ENCODE measurements at places on chromosomes 1 and 21. TPM values are rescaled to one million over a fixed set of nuclear protein-coding genes. Genes with fewer than 3 reads are reported as not detected.

DNA sequence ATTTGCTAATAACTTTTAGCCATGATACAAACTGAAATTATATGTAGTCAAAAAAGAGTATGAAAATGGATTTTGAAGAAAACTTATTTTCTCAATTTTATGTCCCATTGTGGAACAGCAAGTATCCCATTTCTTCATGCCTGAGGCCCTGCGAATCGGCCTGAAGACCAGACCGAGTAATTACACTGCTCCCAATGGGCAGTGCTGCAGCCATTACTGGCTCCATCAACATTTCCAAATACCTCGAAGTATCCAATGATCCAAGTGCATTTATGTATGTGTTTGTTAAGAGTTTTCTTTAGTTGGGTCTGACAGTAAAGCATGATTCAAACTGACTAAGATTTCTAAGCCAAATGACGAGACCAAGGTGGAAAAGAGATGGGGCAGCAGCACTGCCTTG is 44.4 kb downstream of the HSF2BP start:
- no peak overlapping the region for H3K4me3 ChIP-seq
- H3K4me1 ChIP-seq = no peaks in the 10 kb centered on the region
- no peaks in the 10 kb centered on the region for H3K36me3 ChIP-seq
- no peak for DNase-seq

GRCh38 chr1:234466945-234467344 is 12.0 kb downstream of the TARBP1 start:
- H3K4me3 ChIP-seq = no peak overlapping the region
- H3K36me3 ChIP-seq = peaks cover 69% of the 10 kb centered on the region
- no peaks in the 10 kb centered on the region for H3K27me3 ChIP-seq
- no peak for DNase-seq
- H3K4me1 ChIP-seq = no peaks in the 10 kb centered on the region

DNA sequence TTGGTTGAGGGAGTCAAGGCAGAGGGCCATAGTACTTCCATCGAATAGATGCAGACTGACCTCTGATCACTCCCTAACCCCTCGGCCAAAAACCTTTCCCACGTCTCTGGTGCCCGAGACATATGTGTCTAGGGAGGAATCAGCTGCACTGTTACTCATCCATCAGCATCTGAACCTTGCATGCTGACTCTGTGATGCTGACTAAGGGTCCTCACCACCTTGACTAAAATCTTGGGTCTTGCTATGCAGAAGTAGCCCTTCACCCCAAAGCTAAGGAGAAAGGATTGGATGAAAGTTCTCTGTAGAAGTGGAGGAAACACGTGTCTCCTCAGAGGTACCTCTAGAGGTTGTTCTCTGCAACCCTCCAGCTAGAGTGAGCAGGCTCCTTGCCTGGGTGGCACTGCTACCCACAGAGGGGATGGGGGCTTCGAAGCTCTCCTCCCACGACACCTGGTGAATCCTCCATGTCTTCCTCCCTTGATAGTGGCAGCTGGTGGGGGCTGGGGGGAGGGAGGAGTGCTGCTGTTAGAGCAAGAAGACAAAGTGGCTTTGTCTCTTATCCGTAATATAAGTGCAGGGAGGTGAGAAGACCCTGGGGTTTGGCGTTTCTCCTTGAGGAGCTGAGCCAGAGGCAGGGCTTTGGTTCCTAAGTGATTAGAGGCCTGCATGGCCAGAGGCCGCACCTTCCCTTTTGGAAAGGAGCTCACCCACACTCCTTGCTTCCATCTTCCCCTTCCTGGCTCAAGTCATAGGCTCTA is 45.1 kb downstream of the ATP2B4 start:
- no peak for DNase-seq
- H3K4me1 ChIP-seq = peaks cover 74% of the 10 kb centered on the region
- H3K27ac ChIP-seq = no peak overlapping the region
- no peaks in the 10 kb centered on the region for H3K27me3 ChIP-seq
- H3K4me3 ChIP-seq = no peak overlapping the region
- no peaks in the 10 kb centered on the region for H3K36me3 ChIP-seq

- H3K27ac ChIP-seq = no peak overlapping the region
- no peaks in the 10 kb centered on the region for H3K27me3 ChIP-seq
- peaks cover 18% of the 10 kb centered on the region for H3K4me1 ChIP-seq
- no peak overlapping the region for H3K4me3 ChIP-seq
- peaks cover 21% of the 10 kb centered on the region for H3K36me3 ChIP-seq
These were observed 42.1 kb downstream of the KIAA1614 start for GRCh38 chr1:180954801-180955165.

DNA sequence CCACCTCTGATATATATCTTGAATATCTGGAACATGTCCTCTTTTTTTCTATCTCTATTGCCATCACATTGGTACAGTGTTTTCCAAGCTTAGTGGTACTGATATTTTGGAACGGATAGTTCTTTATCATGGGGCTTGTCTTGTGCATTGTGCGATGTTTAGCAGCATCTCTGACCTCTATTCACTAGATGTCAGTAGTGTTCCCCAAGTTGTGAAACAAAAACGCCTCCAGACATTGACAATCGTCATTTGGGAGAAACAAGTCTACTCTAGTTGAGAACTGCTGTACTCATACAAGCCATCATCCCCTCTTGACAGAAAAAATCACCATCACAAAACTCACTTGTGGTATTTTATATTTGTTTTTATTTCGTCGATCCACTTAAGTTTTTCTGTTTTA is 79.7 kb upstream of the CHODL start:
- no peaks in the 10 kb centered on the region for H3K36me3 ChIP-seq
- H3K4me1 ChIP-seq = no peaks in the 10 kb centered on the region
- DNase-seq = no peak
- no peak overlapping the region for H3K27ac ChIP-seq

- peak overlapping the region; percentile 100 for H3K27ac ChIP-seq
- no peaks in the 10 kb centered on the region for H3K36me3 ChIP-seq
- no peak for DNase-seq
- peaks cover 71% of the 10 kb centered on the region for H3K4me1 ChIP-seq
- peak overlapping the region; percentile 74 for H3K4me3 ChIP-seq
These were observed 81.6 kb upstream of the AK4 start for GRCh38 chr1:65066419-65066765.

DNA sequence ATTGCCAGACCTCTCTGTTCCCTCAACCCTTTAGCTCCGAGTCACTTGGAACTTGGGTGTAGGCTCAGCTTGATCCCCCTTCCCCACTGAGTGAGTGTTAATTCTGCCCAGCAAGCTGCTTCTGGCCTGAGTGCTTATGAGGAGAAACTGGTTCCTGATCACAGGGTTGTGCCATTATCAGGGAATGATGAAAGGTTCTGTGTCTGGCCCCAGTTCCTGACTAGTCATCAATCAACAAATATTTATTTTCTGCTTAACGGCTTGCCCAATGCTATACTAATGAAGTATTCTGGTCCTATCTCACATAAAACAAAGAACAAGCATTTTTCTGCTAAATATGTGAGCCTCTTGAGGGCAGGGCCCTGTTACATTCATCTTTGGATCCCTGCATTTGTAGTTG is 20.8 kb downstream of the CC2D1B start:
- peaks cover 17% of the 10 kb centered on the region for H3K36me3 ChIP-seq
- H3K4me3 ChIP-seq = no peak overlapping the region
- H3K27me3 ChIP-seq = no peaks in the 10 kb centered on the region
- no peak for DNase-seq

DNA sequence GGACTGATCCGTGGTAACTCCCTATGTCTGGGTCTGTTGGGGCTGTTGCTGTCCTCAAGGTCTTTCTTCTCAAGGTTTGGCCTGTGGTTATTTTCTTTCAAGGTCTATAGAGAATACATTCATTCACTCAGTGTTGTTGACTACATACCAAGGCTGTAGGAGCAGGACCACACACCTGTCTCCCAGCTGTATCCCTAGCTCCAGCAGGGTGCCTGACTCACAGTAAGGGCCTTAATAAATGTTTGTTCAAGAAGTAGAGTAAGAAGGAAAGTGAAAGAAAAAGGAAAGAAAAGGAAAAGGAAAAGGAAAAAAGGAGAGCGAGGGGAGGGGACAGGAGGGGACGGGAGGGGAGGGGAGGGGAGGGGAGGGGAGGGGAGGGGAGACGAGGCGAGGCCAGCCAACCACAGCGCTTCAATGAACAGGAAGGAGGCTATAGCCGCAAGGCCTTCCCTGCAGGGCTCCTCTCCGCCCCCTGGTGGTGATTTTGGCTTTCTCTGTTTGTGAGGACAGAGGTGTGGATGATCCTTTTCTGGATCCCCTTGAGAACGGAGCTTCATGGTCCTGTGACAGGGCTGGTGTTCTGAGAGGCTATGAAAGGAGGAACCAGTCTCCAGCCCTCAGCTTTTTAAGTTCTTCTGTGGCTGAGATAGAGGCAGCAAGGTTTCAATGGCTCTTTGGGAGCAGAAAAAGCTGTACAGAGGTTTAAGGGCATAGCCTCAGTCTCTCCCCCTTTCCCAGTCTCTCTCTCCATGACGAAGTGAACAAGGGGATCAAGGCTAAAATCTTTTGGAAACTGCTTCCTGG is 30.6 kb upstream of the LCE5A start:
- no peak overlapping the region for H3K4me3 ChIP-seq
- no peaks in the 10 kb centered on the region for H3K36me3 ChIP-seq
- no peak overlapping the region for H3K27ac ChIP-seq
- H3K27me3 ChIP-seq = no peaks in the 10 kb centered on the region
- no peak for DNase-seq

DNA sequence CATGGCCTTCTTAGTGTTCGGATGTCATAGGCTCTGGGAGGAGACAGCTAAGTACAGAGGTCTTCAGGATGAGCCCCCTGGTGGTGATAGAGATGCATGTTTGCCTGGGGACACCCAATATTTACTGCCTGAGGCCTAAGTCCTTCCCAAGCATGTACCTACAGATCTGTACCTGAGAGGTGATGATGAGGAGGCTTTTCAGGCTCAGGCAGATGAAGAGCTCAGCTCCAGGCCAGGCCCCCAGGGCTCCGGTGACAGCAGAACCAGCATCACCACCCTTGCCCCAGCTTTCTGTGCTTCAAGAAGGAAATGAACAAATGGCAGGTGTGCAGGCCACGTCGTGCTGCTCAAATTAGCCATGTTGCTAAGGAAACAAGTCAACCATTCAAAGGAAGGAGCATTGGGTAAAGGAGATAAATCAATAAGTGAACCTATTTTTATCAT is 21.1 kb downstream of the CACNA1E start:
- no peaks in the 10 kb centered on the region for H3K36me3 ChIP-seq
- DNase-seq = peak; percentile 78
- peaks cover 12% of the 10 kb centered on the region for H3K4me1 ChIP-seq
- peak overlapping the region; percentile 85 for H3K27ac ChIP-seq
- no peaks in the 10 kb centered on the region for H3K27me3 ChIP-seq

DNA sequence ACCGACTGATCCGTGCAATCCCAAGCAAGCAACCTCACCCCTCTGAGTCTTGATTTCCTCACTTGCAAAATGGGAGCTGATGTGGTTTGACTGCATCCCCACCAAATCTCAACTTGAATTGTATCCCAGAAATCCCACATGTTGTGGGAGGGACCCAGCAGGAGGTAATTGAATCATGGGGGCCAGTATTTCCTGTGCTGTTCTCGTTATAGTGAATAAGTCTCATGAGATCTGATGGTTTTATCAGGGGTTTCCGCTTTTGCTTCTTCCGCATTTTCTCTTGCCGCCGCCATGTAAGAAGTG is 58.4 kb downstream of the FHAD1 start:
- no peaks in the 10 kb centered on the region for H3K36me3 ChIP-seq
- H3K27me3 ChIP-seq = no peaks in the 10 kb centered on the region
- H3K4me1 ChIP-seq = no peaks in the 10 kb centered on the region
- H3K27ac ChIP-seq = no peak overlapping the region
- H3K4me3 ChIP-seq = no peak overlapping the region

- H3K36me3 ChIP-seq = no peaks in the 10 kb centered on the region
- no peak overlapping the region for H3K27ac ChIP-seq
- no peak overlapping the region for H3K4me3 ChIP-seq
- no peaks in the 10 kb centered on the region for H3K27me3 ChIP-seq
These were observed 82.0 kb downstream of the MAP3K7CL start for GRCh38 chr21:29212446-29212845.

GRCh38 chr1:231493421-231494185 is 34.9 kb upstream of the TSNAX start:
- DNase-seq = no peak
- no peak overlapping the region for H3K4me3 ChIP-seq

- H3K4me3 ChIP-seq = no peak overlapping the region
- H3K36me3 ChIP-seq = no peaks in the 10 kb centered on the region
- H3K27ac ChIP-seq = no peak overlapping the region
These were observed 28.3 kb upstream of the TMPRSS2 start for GRCh38 chr21:41536076-41536826.

DNA sequence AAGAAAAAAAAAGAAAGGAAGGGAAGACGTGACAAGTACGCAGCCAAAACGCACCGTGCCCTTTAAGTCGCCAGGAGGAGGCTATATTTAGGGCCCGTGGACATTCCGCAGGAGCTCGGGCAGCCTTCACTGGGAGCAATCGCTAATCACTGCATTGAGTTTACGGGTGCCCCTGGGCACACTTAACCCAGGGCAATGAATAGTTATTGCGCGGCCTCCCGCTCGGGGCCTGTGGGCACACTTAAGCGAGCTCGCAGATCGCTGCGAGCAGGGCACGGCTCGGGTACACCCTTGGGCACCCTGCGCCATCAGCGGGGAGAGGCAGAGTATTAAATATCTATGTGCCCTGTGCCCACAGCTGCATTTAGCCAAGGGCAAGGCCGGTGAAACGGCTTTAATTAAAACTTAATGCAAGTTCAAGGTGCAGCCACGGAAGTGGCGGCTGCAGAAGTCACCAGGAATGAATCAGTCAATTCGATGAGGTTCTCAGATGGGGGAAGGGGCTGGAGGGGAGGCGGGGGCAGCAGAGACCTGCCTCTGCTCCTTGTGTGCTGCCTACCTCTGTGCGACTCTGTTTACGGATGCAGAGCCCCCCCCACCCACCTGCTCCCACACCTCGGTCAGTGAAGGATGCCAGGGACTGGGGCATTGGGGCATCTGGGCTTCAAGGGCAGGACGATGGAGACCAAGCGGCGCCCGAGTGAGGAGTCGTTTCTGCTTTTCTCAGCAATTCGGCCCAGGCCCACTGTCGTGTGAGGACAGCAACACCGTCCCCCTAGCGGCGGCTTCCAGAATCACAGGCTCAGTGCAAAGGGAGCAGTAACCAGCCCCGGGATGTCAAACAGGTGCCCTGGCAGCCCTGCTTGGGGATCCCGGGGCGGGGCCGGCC is 51.8 kb upstream of the TARDBP start:
- peaks cover 17% of the 10 kb centered on the region for H3K4me1 ChIP-seq
- H3K4me3 ChIP-seq = no peak overlapping the region
- H3K36me3 ChIP-seq = no peaks in the 10 kb centered on the region
- H3K27me3 ChIP-seq = no peaks in the 10 kb centered on the region
- no peak overlapping the region for H3K27ac ChIP-seq

The DRAM2 gene
- total RNA-seq = 64.0 TPM

The DENND2D gene
- total RNA-seq = 152 TPM

The HCRTR1 gene
- not detected for total RNA-seq

The FNDC10 gene
- total RNA-seq = 2.2 TPM

The SRSF11 gene
- total RNA-seq = 186 TPM

The LCE2A gene
- not detected for total RNA-seq

The SGIP1 gene
- 0.60 TPM for total RNA-seq

The ALX3 gene
- total RNA-seq = not detected

The FHAD1 gene
- 0.29 TPM for total RNA-seq

The WNT3A gene
- total RNA-seq = not detected
